Right atrium auricular region (tissue), 2 donors: ENCODE measurements at places on chromosomes 16 and 17. TPM values are rescaled to one million over a fixed set of nuclear protein-coding genes. Genes with fewer than 3 reads are reported as not detected.

The TMEM220 gene
- 5.5 TPM for total RNA-seq

The ERBB2 gene
- 73.5 TPM for total RNA-seq

The EMP2 gene
- 66.8 TPM for total RNA-seq

The PROCA1 gene
- total RNA-seq = 0.94 TPM

The ENDOV gene
- 3.8 TPM for total RNA-seq

The TBC1D3I gene
- not detected for total RNA-seq

The HOXB4 gene
- 0.52 TPM for total RNA-seq

The BCO1 gene
- total RNA-seq = not detected

DNA sequence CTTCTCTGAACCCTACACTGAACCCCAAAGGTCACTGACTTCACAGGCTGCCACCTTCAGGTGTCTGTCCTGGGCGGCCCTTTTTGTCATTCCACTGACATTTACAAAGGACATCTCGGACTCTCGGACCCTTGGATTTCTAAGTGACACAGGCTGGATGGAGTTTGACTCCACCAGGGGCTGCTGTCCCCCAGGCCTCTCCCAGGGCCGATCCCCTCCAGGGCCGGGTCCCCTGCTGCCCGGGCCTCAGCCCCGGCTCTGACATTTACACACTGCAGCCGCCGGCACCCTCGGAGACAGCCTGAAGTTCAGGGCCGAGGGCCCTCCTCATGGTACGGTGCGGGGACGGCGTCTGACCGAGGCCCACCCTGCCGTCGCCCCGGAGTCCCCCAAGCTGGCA is 24.1 kb downstream of the CACNA1H start:
- DNase-seq = no peak

GRCh38 chr17:56393156-56393555 is 200.3 kb upstream of the NOG start:
- DNase-seq = no peak

GRCh38 chr17:56902348-56902747 is 11.5 kb downstream of the TRIM25 start:
- no peak for DNase-seq

- no peak for DNase-seq
These were observed 27.3 kb downstream of the RNF213 start for GRCh38 chr17:80287806-80288567.

DNA sequence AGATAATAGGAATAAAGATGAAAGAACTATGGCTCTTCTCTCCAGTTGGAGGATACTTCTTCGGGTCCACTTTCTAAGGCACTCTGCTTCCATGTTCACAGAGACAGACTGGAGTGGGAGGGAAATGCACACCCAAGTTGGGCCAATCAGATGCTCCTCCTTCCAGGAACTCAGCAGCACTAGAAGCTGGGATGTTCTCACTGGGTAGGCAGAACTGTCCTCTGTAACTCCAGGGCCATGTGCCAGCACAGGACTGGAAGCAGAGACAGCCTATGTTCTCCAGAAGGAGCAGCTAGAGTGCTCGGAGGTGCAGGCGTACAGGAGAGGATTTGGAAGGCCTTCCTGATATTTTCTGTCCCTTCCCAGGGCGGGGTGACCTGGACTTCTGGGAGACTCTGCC is 49.9 kb upstream of the SREBF1 start:
- DNase-seq = no peak

DNA sequence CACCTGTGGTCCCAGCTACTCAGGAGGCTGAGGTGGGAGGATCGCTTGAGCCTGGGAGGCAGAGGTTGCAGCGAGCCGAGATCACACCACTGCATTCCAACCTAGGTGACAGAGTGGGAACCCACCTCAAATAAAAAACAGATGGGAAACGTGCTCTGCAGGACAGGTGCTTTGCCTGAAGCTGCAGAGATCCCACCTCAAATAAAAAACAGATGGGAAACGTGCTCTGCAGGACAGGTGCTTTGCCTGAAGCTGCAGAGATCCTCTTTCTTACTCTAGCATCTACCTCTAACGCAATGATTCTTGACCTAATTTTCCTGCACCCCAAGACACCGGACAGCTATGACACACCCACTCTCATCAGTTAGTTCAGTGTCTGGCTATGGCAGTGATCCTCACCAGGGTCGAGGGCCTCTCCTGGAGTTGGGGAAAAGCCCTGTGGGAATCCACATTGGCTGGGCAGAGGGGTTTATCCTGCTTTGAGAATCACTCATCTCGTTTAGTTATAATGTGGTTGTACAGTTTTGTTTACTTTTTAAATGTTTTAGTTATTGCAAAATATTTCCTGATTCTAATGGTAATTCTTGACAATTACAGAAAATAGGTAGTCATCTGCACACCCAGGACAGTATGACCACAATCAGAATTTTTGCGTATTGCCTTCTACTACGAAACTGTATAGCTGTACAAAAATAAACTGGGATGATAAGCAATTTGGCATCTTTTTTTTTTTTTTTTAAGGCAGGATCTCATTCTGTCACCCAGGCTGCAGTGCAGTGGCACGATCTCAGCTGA is 11.4 kb downstream of the VPS53 start:
- DNase-seq = no peak

GRCh38 chr17:74123350-74123749 is 80.1 kb upstream of the RPL38 start:
- DNase-seq = no peak

DNA sequence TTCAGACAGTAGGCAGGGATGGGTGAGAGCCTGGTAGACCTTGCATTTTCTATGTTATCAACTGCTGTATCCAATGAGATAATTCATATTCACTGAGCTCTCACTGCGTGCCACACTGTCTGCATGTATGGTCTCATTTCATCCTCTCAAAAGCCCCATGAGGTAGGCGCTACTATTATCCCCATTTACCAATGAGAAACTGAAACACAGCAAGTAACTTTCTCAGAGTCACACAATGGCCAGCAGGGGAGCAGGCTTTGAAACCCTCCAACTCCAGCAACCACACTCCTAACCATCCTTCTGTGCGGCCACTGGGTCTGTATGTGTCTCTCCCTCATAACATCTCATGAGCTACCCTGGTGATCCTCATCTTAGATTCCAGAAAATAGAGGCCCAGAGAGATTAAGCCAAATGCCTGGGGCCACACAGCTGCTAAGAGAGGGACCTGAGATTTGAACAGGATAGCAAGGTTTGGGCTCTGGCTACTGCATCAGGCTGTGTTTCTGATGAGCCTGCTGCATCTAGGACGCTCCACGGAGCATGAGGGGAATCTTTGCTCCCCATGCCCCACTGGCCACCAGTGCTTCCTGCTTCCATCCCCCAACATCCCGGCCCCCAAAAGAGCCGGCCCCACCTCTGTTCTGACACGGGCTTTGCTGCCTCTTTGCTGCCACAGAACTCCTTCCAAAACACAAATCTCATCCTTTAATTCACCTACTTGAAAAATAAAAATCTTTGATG is 3.2 kb downstream of the CCR7 start:
- no peak for DNase-seq

GRCh38 chr16:80997139-80997798 is 9.4 kb downstream of the CMC2 start:
- DNase-seq = no peak

DNA sequence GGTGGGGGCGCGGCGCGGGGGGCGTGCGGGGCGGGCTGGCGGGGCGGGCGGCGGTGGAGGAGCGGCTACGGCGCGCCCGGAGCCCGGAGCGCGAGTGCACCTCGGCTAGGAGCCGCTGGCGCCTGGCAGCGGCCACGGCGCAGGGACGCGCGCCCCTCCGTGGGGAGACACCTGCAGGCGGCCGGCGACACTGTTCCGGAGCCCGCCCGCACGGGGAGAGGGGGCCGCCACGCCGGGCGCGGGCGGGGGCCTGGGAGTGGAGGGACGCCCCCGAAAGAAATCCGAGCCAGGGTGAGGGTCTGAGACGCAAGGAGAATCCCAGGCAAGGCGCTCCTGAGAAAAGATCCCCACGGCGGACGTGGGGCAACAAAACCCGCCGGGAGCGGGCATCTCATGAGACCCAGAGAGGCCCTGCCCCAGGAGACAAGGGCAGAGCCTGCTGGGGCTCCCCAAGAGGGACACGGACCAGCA is at the start of gene GSG1L:
Gene GSG1L (minus strand): TSS at position 124 of the 471 bp plus-strand sequence. CDS start 290 bp downstream, outside the sequence.
- DNase-seq = no peak

- no peak for DNase-seq
These were observed 21.3 kb downstream of the GNA13 start for GRCh38 chr17:65035191-65035590.

DNA sequence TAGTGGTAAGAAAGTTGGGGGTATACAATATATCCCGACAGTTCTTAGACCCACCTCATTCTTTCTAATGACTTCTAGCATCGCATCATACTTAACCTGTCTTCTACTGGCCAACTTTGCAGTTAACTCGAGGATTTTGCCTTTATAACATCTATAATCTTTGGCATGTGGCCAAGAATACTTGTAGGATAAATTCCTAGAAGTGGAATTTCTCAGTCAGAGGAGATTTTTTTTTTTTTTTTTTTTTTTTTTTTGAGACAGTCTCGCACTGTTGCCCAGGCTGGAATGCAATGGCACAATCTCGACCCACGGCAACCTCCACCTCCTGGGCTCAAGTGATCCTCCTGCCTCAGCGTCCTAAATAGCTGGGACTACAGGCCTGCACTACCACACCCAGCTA is 253.5 kb downstream of the MRTFB start:
- no peak for DNase-seq

DNA sequence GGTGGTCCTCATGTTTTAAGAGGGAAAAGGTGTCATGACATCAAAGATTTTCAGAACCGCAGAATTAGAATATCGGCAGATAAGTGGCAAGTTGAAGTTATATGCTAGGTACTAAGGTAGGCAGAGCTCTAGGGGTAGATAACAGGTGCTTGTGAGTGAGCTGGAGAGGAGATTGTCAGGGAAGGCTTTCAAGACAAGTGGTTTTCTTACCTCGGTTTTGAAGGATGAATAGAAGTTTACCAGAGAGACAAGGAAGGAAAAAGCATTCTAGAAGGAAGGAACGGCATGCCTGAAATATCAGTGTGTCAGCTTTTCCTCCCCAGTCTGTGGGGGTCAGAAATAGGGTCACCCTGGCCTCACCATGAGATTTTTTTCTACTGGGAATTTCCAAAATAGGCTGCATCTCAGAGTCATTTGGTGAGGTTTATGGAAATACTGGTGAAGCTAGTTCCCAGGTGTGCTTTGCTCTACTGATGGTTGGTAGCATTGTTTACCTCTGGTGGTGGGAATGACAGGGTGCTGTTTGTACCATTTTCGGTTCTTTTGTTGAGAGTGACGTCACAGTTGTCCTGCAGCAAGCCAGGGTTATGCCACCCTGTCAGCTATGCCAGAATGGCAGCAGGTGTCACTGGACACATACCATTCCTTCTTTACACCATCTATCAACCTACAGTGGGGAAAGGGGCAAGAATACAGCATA is 112.5 kb downstream of the MSI2 start:
- no peak for DNase-seq

DNA sequence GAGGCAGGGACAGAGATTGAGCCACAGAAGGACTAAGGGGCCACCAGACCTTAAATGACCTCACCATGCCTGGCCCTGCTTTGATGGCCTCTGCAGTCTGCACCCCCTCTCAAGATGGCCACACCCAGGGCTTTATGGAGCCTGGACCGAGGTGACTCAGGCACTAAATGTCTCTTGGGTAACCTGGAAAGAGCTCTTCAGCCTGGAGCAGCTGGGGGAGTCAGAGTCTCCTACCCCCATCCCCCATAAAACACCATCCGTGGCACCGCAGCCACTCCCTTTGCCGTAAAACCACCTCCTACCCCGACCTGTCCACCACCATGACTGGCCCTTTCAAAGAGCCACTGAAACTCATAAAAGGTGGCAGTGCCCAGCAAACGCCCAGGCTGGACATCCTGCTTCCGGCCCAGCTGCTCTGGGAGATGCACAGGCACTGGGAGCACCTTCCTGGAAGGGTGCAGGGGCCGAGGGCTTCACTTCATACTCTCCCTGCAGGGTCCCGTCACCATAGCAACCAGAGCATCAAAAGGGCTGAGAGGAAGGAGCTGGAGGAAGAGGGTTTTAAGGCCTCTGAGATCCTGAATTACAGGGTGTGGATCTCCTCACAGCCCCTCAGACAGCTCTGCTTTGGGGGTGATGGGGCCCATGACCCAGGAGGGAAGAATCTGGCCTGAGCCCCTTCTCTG is 22.3 kb downstream of the FOXN1 start:
- no peak for DNase-seq

- DNase-seq = no peak
These were observed 106.6 kb downstream of the CLEC16A start for GRCh38 chr16:11050944-11051343.

- no peak for DNase-seq
These were observed 748 bp downstream of the ATF7IP2 start for GRCh38 chr16:10386517-10387100.

GRCh38 chr17:65455972-65456343 is 105.5 kb downstream of the AXIN2 start:
- DNase-seq = no peak

- no peak for DNase-seq
These were observed 13.1 kb downstream of the MAP2K3 start for GRCh38 chr17:21297597-21297996.

DNA sequence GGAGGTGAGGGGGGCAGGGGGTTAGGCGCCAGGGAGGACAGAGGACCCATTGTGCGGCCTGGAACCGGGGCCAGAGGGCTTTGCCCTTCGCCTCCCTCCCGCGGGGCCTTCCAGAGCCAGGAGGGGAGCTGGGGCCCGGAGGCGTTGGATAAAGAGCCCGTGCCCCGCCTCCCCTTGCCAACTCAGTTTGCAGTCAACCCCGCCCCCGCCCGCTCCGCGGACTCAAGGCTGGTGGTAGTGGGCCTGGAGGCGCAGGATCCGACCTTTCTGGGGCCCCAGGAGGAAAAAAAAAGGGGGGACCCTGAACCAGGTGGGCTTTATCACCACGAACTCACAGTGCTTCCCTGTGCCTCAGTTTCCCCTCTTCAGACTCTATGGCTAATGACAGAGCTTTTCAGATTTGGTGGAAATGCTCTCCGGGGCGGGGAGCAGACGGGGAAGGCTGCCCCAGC is 2.0 kb upstream of the SPHK1 start:
- DNase-seq = no peak

DNA sequence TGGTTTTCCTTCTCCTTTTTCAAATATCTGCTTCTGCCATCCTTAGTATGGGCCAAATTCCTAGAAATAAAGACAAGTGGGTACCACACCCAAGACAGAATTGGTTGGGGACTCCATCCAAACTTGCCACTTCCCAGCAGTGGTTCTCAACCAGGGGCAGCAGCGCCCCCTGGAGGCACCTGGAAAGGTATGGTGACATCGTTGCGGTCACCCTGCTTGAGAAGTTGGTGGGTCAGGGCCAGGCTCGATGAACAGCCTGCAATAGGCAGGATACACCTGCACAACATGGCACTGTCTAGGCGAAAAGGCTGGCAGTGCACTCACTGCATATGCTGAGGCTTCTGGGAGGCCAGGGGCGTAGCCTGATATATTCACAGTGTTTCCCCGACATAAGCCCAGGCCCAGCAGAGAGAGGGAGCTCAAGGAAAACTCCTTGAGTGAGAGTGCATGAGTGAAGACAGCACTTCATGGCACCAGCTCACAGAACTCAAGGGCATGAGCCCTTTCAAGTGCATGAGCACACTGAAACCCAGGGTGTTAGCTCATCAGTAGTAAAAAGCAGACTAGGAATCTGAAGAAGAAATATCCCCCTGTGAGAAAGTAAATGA is 57.7 kb downstream of the CMC2 start:
- DNase-seq = no peak

GRCh38 chr17:4897198-4897687 is 2.1 kb upstream of the C17orf107 start:
- no peak for DNase-seq
